ENCODE measurements at places on chromosomes 5 and 9.

GRCh38 chr5:178542455-178542854 is 47.7 kb downstream of the COL23A1 start:
- no peak for DNase-seq

- DNase-seq, result no peak
Measured at GRCh38 chr9:35540315-35540714, 50.4 kb downstream of the RUSC2 start.

GRCh38 chr9:102483651-102484050 is 511.5 kb upstream of the CYLC2 start:
- no peak for DNase-seq

- DNase-seq, result no peak
Measured at GRCh38 chr9:130010151-130010988, 32.6 kb downstream of the FNBP1 start.

GRCh38 chr5:77960305-77960704 is 184.2 kb upstream of the TBCA start:
- DNase-seq, result no peak

- no peak for DNase-seq
Measured at GRCh38 chr9:97904725-97905124, 17.6 kb downstream of the TRMO start.

DNA sequence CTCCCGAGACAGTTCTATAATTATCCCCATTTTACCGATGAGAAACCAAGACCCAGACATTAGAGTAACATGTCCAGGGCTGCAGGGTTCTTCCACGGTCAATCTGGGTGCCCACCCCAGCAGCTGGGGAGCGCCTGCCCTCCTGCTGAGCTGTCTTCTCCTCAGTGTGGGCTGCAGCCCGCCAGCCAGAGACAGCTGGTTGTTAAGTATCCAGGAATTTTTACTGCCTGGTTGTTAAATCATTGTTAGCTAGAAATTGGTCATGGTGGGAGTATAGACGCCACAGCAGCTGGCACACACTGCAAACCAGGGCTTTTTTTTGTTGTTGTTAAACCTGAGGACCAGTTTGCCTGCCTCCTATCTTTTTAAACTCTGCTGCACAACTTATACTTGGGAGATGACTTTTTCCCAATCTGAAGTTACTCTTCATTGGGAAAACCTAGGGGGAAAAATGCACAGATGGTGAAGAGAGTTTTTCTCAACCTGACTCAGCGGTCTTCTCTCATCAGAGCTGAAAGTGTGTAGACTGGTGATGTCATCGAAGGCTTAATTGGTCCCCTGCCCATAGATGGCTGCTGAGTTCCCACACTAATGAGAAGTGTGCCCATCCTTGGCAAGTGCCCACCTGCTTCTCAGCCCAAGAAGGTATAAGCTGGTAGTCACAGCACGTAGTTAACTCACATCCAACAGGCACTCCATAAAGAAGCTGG is 208.6 kb downstream of the DRD1 start:
- no peak for DNase-seq

- DNase-seq, result no peak
Measured at GRCh38 chr5:143168171-143168741, 235.2 kb downstream of the NR3C1 start.

DNA sequence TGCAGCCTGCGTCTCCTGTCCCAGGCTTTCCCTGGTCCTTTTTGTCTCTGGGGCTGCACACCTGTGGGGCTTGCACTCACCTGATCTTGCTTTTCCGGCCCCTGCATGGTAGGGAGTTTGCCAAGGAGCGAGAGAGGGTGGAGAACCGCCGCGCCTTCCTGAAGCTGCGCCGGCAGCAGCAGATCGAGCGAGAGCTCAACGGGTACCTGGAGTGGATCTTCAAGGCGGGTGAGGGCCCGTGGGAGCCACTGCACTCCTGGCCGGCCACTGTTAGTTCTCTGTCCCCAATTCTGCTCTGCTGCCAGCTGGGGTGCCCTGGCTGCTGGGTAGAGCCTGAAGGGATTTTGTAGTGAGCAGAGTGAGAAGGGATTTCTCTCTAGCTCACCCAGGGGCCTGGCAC is 78.0 kb downstream of the CACNA1B start:
- DNase-seq, result no peak

DNA sequence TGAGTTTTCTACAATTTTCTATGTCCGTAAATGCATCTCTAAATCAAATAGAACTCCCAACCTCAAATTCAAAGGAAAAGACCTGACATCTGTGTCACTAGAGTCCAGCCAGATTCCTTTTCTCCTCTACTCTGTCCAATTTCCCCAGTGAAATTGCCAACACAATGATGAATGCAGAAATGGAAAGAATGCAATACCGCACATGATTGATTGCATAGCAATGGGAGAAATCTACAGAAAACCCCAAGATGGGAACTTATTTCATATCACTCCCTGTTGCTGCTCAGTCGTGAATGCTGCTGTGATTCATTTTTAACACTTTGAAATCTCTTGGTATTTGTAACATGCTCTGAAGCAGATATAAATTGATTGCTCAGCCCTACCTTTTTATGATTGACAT is 355.1 kb upstream of the TUSC1 start:
- DNase-seq, result no peak

- no peak for DNase-seq
Measured at GRCh38 chr9:76465442-76466298, 6.7 kb downstream of the GCNT1 start.

- DNase-seq, result no peak
Measured at GRCh38 chr9:98248737-98249474, 6.5 kb downstream of the TBC1D2 start.

- no peak for DNase-seq
Measured at GRCh38 chr5:141493500-141494422, 4.9 kb downstream of the PCDHGC5 start.

DNA sequence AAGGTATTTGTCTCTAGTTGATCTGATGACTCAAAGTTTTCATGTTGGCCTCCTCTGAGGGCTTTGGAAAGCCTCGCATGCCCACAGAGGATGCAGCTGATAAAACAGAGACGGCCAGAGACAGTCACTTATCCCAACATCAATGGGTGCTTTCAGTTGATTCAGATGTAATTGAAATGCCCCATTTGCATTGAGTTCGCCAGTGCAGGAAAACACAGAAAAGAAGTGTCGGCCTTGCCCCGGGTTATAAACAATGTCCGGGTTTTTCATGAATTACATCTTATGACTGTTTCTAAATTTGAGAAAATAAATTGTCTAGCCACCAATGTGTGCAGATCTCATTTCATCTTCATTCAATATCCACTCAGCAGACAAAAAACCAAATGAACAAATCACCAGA is 42.2 kb upstream of the ICE1 start:
- no peak for DNase-seq

DNA sequence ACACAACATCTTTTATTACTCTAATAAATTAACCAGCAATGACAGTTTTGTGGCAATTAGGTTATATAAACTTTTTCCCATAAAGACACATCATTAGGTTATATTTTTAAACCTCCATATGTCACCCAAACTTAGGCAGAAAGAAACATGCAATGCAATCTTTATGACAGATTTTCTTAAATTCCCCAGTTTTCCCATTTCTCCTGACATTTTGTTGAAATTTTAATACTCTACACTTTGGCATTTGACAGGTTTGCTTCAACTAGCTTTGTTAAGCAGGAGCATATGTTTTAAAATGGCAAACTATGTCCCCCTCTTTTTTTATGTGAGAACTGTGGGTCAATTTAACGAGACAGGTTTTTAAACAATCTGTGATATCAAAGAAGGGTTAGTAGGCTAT is 155.5 kb downstream of the GABRB2 start:
- DNase-seq, result no peak

DNA sequence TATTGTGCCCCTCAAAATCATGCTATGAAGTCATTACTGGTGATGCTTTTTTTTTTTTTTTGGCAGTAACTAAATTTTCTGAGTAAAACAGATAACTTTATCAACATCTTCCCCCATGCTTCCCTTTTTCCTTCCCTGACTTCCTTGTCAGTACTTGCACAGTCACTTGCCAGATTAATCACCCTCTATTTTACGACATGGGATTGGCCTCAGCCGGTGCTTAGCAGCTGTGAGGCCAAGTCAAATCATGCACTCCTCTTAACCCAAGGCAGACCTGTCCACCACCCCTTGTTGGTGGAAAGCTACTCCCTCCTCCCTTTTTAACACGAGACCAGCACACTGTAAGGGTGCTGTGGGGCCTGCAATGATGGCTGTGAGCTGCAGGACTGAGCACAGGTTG is 118.0 kb upstream of the OTULINL start:
- no peak for DNase-seq

DNA sequence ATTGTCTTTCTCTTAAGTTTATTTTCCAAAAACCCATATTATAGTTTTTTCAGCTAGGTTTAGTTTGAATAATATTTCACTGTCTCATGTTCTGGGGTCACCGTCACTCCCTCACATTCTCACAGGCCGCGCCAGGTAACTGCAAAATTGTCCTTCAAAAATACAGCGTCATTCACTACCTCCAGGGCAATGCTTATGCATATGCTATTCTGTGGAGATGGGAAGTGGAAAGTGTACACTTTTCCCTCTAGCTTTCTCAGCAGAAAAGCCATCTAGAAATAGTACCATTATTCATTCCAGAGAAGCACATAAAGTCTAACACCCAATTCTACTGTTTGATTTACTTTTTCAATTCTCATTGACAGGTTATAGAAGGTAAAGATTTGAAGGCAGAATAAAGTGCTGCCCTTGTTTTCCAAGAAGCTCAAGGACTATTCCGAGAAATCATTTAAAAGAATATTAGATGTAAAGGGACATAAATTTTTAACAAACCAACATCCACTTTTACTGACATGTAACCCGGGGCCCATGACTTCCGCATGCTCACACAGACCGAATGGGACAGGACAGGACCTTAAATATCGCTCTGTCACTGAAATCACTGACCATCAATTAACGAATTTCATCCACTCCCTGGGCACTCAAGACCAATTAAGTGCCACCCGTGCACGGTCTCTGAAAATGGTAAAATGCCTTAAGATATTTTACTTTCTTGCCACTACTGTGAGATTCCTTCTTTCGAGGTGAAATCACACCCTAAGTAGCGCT is 720 bp downstream of the NUDT12 start:
- no peak for DNase-seq

GRCh38 chr9:33458444-33458843 is 11.1 kb upstream of the AQP3 start:
- DNase-seq, result no peak

GRCh38 chr5:173155912-173156311 is 11.6 kb downstream of the BNIP1 start:
- no peak for DNase-seq

GRCh38 chr5:148793261-148793660 is 33.1 kb upstream of the ADRB2 start:
- DNase-seq, result no peak

GRCh38 chr5:115379622-115380344 is 83.3 kb upstream of the CCDC112 start:
- no peak for DNase-seq

DNA sequence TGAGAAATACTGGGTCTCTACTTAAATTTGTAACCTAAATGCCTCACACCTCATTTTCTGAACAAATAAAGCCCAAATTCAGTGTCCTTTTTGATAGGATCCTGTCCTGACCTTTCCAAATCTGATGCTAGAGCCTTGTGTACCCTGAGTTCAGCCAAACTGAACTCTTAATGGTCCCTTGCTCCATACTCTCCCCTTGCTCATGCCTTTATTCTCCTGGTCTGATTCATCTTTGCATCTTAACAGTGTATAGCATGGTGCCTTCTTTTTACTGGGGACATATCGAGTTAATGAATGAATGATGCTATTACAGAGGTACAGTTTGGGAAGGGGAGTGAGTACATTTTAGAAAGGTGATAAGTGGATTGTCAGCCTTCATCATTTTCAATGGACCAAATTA is 9.2 kb downstream of the NSD1 start:
- DNase-seq, result no peak

DNA sequence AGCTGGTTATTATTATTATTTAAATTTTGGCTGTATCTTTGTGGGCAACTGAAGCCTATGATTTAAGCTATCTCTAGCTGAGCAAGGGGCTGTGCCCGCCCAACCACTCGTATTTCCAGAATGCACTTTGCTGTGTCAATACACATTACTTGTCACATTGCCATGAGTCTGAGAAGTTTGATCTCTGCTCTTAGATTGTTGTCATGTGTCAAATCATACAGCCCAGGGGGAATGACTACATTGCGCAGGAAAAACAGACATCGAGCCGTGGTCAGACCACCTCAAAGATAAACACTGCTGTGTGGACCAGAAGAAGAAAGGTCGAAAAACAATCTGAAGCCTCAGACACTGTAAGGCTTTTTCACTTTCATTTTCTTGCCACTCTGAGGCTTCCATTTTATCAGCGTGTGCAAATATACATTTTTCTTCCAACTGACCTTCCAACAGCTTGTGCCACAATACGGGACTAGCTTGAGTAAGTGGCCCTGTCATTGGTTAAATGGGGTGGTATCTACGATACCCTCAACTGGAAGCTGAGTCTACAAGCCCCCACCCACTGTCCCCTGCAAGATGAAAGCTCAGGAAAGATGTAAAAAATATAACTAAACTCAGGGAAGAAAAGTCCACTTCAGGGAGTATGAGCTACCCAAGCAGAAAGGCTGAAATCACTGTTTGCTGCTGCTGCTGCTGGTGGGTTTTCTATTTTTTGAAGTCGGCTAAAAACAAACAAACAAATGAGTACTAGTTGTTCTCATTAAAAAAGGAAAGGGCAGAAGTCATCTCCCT is 603.0 kb downstream of the BNC2 start:
- DNase-seq, result no peak

- no peak for DNase-seq
Measured at GRCh38 chr5:140240987-140241706, 61.8 kb downstream of the PFDN1 start.

- DNase-seq, result no peak
Measured at GRCh38 chr5:111859533-111860270, 102.7 kb upstream of the NREP start.

DNA sequence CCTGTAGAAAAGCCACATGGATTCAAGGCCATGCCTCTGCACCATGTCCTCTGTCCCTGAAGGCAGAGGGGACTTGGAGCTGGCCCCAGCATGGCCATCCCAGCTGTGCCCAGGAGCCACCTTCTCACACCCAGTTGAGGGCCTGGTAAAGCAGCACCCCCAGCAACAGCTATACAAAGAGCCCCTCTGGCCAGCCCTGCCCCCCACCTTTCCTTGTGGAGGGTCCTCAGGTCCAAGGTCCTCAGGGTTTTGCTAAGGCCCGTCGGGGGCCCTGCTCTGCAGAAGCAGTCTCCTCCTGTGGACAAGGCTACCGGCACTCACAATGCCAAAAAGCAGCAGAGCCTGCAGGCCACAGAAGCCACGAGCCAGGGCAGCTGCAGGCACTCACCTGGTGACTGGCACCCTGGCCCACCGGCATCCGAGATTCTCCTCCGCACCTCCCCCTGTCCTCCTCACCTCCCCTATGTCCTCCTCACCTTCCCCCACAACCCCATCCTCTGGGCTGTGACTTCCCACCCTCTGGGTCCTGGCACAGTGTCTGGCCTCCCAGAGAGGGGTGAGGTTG is 39.9 kb upstream of the LPCAT1 start:
- DNase-seq, result no peak

Measured in activated naive CD8-positive, alpha-beta T cell treated with anti-CD3 and anti-CD28 coated beads, Interleukin-2, amount 50 U/mL, for 16 hours (primary cell).